ENCODE measurements at places on chromosomes 13 and 19. TPM values are rescaled to one million over a fixed set of nuclear protein-coding genes. Genes with fewer than 3 reads are reported as not detected.

- H3K36me3 ChIP-seq, result no peaks in the 10 kb centered on the region
- H3K27ac ChIP-seq, result no peak overlapping the region
- no peak overlapping the region for H3K4me3 ChIP-seq
Measured at GRCh38 chr19:29947871-29948270, 5.8 kb downstream of the URI1 start.

Gene ENOX1
- 4.9 TPM for total RNA-seq

Gene LGALS7B
- not detected for total RNA-seq

DNA sequence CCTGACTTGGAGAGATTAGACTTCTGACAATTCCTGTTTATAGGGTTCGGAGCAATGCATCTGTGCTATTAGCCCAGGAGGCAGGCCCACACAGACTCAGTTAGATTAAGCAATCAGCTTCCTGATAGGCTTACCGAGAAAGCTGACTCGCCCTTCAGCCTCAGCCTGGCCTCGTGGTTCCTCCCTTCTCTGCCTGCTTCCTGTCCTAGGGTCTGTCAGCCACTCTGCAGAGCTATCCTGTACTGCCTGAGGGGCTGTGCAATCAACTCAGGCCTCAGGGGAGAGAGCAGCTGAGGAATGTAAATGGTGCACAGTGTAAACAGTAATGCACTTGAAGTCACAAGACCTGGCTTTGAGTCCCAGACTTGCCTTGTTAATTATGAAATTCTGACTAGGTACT is 30.7 kb downstream of the HTR2A start:
- H3K27me3 ChIP-seq, result no peaks in the 10 kb centered on the region
- no peaks in the 10 kb centered on the region for H3K36me3 ChIP-seq
- no peak overlapping the region for H3K27ac ChIP-seq
- H3K4me1 ChIP-seq, result no peaks in the 10 kb centered on the region

DNA sequence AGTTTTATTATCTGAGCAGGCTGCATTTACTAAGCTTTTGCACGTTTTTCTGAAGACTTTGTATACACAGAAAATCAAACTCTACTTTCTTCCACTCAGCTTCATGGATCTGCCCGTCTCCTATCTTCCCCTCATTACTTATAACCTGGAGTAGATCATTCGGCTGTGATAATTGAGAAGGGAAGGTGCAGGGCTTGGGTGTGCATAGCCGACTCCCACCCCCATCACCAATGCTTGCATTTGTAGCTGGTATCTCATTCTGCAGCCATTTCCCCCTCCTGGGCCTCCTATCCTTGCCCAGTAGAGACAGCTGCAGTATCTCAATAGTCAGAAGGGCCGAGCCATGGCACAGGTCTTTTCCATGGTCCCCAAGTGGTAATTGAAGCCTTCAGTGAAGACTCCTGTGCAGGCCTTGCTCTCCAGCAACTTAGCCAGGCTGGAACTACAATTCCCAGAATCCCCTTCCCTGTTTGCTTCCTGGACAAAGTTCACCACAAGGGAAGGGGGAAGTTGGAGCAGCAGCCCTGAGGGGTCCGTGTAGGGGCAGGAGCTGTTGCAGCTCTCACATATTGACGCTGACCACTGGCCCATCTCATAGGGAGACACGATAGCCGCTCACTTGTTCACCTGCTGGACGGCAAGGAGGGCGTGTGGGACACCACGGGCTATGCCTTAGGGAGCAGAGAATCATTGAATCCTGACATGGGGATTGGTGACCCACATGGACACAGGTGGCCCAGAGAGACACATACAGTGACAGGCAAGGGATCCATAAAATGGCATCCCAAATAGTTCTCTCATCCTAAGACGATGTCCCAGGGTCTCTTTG is 2.1 kb upstream of the SIGLEC8 start:
- H3K27me3 ChIP-seq, result peaks cover 2% of the 10 kb centered on the region
- DNase-seq, result no peak
- no peaks in the 10 kb centered on the region for H3K36me3 ChIP-seq

DNA sequence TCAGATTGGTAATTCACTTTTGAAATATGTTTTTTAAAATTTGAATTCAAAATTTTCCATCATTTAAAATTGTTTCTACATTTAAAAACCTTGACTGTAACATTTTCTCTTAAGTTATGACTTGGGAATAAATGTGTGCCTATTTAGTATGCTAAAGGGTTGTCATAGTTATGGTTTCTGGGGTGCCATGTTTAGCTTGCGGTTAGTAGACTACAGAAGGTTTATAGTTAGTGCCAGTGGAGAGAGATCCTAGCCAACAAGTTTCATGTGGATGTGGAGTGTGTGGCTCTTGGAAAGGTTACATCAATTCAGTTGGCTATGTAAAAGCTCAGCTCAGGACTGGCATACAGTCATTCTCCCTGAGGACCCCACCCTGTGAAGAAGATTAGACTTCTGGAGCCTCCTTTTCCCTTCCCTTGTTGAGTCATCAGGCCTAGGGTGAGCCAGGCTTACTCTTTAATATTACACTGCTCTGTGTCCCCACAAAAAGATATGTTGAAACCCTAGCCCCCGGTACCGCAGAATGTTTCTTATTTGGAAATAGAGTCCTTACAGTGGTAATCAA is 20.4 kb downstream of the LMO7 start:
- H3K27me3 ChIP-seq, result no peaks in the 10 kb centered on the region
- no peak for DNase-seq
- no peak overlapping the region for H3K4me3 ChIP-seq
- no peak overlapping the region for H3K27ac ChIP-seq

Gene SPACA6
- 25.4 TPM for total RNA-seq

DNA sequence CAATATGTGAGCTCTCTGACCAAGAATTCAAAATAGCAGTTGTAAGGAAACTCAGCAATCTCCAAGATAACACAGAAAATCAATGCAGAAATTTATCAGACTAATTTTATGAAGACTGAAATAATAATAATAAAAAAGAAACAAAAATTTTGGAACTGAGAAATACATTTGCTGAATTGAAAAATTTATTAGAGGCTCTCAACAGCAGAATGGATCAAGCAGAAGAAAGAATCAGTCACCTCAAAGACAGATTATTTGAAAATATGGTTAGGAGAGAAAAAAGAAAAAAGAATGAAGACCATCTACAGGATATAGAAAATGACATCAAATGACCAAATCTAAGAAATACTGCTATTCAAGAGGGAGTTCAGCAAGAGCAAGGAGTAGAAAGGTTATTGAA is 75.6 kb downstream of the RFC3 start:
- H3K27ac ChIP-seq, result no peak overlapping the region
- no peak overlapping the region for H3K4me3 ChIP-seq
- DNase-seq, result no peak
- no peaks in the 10 kb centered on the region for H3K27me3 ChIP-seq

DNA sequence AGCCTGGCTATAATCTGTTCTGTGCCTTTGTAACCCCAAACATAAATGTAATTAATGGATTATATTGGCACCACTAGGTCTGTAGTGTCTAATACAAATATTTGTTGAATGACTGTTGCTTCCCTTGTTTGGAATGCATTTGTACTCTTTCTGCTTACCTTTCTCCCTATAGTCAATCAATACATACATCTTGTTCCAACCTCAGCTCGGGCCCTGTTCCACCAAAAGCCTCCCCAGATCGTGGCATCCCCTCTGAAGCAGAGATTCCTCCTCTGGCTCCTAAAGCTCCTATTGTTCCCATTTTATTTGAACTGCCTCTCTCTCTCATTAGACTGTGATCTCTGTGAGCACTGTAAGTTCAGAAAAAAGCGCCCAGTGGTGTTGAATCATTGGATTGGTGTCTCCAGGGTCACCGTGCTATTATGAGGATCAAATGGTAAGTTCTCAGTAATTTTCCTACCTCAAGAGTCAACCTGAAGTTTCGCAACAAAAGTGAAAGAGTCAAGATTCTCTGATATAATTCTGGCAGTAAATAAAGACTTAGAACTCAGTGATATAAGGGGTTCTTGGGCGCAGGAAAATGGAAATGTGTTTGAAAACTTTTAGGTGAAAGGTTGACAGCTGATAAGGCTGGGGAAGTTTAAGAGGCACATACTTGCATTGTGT is 151.5 kb downstream of the KLF5 start:
- no peak for DNase-seq
- H3K27ac ChIP-seq, result no peak overlapping the region
- no peaks in the 10 kb centered on the region for H3K4me1 ChIP-seq
- H3K4me3 ChIP-seq, result no peak overlapping the region

- no peaks in the 10 kb centered on the region for H3K4me1 ChIP-seq
- no peak overlapping the region for H3K4me3 ChIP-seq
- no peaks in the 10 kb centered on the region for H3K27me3 ChIP-seq
- H3K27ac ChIP-seq, result no peak overlapping the region
- no peak for DNase-seq
Measured at GRCh38 chr13:108807841-108808240, 178.4 kb downstream of the MYO16 start.

GRCh38 chr19:38958301-38958700 is 17.2 kb downstream of the FBXO17 start:
- H3K4me1 ChIP-seq, result peaks cover 7% of the 10 kb centered on the region
- DNase-seq, result no peak
- H3K36me3 ChIP-seq, result no peaks in the 10 kb centered on the region
- H3K4me3 ChIP-seq, result no peak overlapping the region
- H3K27ac ChIP-seq, result no peak overlapping the region

- no peak overlapping the region for H3K4me3 ChIP-seq
- peak; percentile 61 for DNase-seq
- no peak overlapping the region for H3K27ac ChIP-seq
- H3K4me1 ChIP-seq, result peaks cover 16% of the 10 kb centered on the region
- no peaks in the 10 kb centered on the region for H3K36me3 ChIP-seq
Measured at GRCh38 chr19:35549174-35549788, 3.9 kb downstream of the TMEM147 start.

Gene P2RY11
- 17.3 TPM for total RNA-seq

- no peaks in the 10 kb centered on the region for H3K4me1 ChIP-seq
- DNase-seq, result no peak
- H3K27ac ChIP-seq, result no peak overlapping the region
- no peaks in the 10 kb centered on the region for H3K27me3 ChIP-seq
- peaks cover 3% of the 10 kb centered on the region for H3K36me3 ChIP-seq
- H3K4me3 ChIP-seq, result no peak overlapping the region
Measured at GRCh38 chr19:3646336-3647092, 19.9 kb upstream of the CACTIN start.

GRCh38 chr13:91805605-91806004 is 407.2 kb downstream of the GPC5 start:
- no peaks in the 10 kb centered on the region for H3K4me1 ChIP-seq
- no peak overlapping the region for H3K4me3 ChIP-seq
- peak; percentile 36 for DNase-seq
- H3K27me3 ChIP-seq, result no peaks in the 10 kb centered on the region
- no peaks in the 10 kb centered on the region for H3K36me3 ChIP-seq

Gene PAN3
- 46.3 TPM for total RNA-seq

DNA sequence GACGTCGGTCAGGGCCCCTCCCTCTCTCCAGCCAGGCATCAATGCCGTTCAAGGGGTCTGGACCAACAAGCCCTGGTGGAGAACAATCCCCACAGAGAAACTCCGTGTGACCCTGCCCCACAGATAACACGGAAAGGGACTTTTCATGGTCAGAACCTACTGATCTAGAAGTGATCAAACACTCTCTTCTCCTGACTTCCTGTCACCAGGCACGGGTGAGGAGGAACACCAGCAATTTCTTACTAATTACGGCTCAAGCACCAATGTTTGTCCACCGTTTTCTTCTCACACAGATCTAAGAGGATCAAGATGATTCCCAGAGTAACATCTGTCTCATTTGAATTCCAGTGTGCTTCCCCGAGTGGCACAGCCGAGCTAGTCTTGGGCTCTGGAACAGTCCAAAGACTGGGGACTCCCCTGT is 11.8 kb downstream of the RASA3 start:
- no peak for DNase-seq
- no peak overlapping the region for H3K4me3 ChIP-seq
- H3K4me1 ChIP-seq, result peaks cover 11% of the 10 kb centered on the region
- no peaks in the 10 kb centered on the region for H3K27me3 ChIP-seq

GRCh38 chr13:112103961-112104880 is 37.3 kb downstream of the SOX1 start:
- no peaks in the 10 kb centered on the region for H3K36me3 ChIP-seq
- no peak overlapping the region for H3K4me3 ChIP-seq
- H3K27ac ChIP-seq, result no peak overlapping the region
- H3K4me1 ChIP-seq, result no peaks in the 10 kb centered on the region
- peak; percentile 54 for DNase-seq

DNA sequence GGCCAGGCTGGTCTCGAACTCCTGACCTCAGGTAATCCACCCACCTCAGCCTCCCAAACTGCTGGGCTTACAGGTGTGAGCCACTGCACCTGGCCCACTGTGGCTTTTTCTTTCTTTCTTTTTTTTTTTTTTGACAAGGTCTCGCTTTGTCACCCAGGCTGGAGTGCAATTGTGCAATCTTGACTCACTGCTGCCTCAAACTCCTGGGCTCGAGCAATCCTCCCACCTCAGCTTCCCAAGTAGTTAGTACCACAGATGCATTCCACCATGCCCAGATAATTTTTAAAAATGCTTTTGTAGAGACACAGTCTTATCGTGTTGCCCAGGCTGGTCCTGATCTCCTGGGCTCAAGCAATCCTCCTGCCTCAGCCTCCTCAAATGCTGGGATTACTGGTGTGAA is 12.1 kb upstream of the FCGBP start:
- no peaks in the 10 kb centered on the region for H3K36me3 ChIP-seq
- DNase-seq, result no peak
- H3K4me1 ChIP-seq, result peaks cover 3% of the 10 kb centered on the region
- H3K27me3 ChIP-seq, result no peaks in the 10 kb centered on the region
- no peak overlapping the region for H3K4me3 ChIP-seq
- H3K27ac ChIP-seq, result no peak overlapping the region

- no peaks in the 10 kb centered on the region for H3K4me1 ChIP-seq
- no peak overlapping the region for H3K4me3 ChIP-seq
- no peak overlapping the region for H3K27ac ChIP-seq
Measured at GRCh38 chr19:31390711-31391110, 41.5 kb upstream of the TSHZ3 start.

Gene PLIN5
- 30.7 TPM for total RNA-seq

- H3K4me3 ChIP-seq, result no peak overlapping the region
- H3K27ac ChIP-seq, result peak overlapping the region; percentile 20
- peak; percentile 86 for DNase-seq
- H3K27me3 ChIP-seq, result no peaks in the 10 kb centered on the region
- H3K36me3 ChIP-seq, result no peaks in the 10 kb centered on the region
Measured at GRCh38 chr13:44232774-44233173, 140.8 kb upstream of the SERP2 start.

- DNase-seq, result no peak
- no peak overlapping the region for H3K4me3 ChIP-seq
- no peaks in the 10 kb centered on the region for H3K36me3 ChIP-seq
- H3K27me3 ChIP-seq, result no peaks in the 10 kb centered on the region
- H3K4me1 ChIP-seq, result no peaks in the 10 kb centered on the region
Measured at GRCh38 chr13:85312071-85312470, 487.1 kb downstream of the SLITRK6 start.

DNA sequence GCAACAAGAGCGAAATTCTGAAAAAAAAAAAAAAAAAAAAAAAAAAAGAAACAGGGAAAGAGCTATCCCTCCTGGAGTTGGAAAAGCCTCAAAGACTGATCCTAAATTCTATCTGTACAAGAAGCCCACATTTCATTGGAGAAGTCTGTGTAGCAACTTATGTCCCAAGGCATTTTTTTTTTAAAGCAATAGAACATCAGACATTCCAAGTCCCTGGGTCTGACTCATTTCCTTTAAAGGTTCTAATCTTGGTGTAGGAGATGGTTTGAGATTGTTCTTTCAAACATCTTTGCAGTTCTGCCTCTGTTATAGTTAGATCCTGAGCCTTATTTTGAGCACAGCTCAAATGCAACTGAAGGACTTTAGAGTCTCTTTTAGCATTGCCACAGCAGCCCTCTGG is 706.5 kb upstream of the MIR17HG start:
- H3K4me1 ChIP-seq, result no peaks in the 10 kb centered on the region
- H3K4me3 ChIP-seq, result no peak overlapping the region
- no peak for DNase-seq
- H3K27me3 ChIP-seq, result no peaks in the 10 kb centered on the region
- H3K27ac ChIP-seq, result no peak overlapping the region

GRCh38 chr13:34464011-34464410 is 478.1 kb upstream of the NBEA start:
- no peak overlapping the region for H3K27ac ChIP-seq
- H3K4me1 ChIP-seq, result no peaks in the 10 kb centered on the region
- no peak for DNase-seq
- H3K4me3 ChIP-seq, result no peak overlapping the region

Gene ING1
- total RNA-seq, result 12.4 TPM
